ENCODE measurements at places on chromosomes 12 and 14.

DNA sequence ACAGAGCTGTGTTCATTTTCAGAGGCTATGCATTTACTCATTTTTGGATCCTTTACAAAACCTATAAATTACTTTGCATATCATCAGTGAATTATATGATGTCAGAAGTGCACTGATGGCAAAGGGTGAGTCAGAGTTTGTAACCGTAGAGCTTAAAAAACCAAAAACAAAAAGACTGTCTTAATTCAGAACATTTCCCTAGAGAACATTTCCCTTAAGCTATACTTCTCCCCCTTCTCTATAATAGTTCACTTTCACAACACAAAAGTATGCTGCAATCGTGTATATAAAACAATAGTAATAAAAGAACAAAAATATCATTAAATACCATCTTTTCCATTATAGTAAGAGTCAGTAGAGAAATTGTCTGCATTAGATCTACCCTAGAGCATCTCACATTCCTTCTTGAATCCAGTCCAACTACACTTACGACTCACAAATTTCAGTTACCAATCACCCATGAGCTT, 934.9 kb downstream of the LRFN5 start:
- DNase-seq: no peak

GRCh38 chr12:91400271-91400670, 217.7 kb upstream of the DCN start:
- DNase-seq: no peak

DNA sequence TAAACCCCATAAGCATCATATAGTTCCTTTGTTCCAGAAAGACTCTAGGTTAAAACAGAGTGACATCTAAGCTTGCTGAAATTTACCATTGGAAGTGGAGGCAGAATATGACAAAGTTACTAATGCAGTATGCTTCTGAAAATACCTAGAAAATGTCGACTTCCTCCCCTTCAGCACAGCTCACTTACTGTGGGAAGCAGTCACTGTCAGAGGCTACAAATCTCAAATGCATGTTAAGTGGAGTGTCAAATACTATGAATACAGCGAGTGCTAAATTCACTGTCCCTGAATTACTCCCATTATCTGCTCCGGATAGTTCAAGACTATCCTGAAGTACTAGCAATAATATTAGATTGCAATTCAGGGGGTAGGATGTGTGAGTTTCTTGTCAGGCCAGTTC, 1454.6 kb downstream of the AACS start:
- DNase-seq: no peak

- no peak for DNase-seq
Observed at GRCh38 chr14:54174457-54174856, 217.8 kb upstream of the BMP4 start.

- no peak for DNase-seq
Observed at GRCh38 chr14:96204151-96205058, at the start of gene BDKRB2. Gene BDKRB2, plus strand, starts transcription at chr14:96204839. Its CDS starts 32,269 bp downstream, at chr14:96237108.

DNA sequence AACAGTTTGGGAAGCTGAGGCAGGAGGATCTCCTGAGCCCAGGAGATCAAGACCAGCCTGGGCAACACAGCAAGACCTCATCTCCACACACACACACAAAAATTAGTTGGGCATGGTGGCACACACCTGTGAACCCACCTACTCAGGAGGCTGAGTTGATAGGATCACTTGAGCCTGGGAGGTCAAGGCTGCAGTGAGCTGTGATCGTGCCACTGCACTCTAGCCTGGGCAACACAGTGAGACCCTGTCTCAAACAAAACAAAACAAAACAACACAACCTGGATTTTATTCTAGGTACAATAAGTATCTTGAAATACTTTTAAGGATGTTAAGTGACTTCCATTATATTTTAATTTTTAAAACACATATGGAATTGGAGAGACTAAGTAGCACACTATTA, 45.8 kb downstream of the YAF2 start:
- DNase-seq: no peak

- no peak for DNase-seq
Observed at GRCh38 chr12:110543252-110543959, 39.7 kb downstream of the PPTC7 start.

DNA sequence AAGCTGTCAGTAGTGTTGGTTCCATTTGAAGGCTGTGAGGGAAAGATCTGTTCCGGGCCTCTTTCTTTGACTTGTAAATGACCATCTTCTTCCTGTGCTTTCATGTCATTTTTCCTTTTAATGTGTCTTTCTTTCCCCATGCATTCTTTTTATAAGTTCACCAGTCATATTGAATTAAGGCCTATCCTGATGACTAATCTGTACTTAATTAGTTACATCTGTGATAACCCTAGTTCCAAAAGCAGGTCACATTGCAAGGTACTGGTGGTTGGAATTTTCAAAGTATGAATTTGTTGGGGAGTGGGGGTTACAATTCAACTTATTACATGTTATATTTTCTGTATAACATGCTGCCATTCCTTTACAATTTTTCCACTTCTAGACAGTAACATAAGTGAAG, 1642.1 kb upstream of the FLRT2 start:
- no peak for DNase-seq

- no peak for DNase-seq
Observed at GRCh38 chr14:32826404-32827082, 112.1 kb upstream of the NPAS3 start.

GRCh38 chr12:104177663-104178501, 37.7 kb upstream of the TXNRD1 start:
- DNase-seq: no peak

GRCh38 chr14:86712727-86713126, 1182.8 kb downstream of the FLRT2 start:
- no peak for DNase-seq
